ENCODE measurements at places on chromosomes 5 and 9. TPM values are rescaled to one million over a fixed set of nuclear protein-coding genes. Genes with fewer than 3 reads are reported as not detected.

The FIBCD1 gene
- 0.08 TPM for total RNA-seq

The PCDHA9 gene
- total RNA-seq = under 0.01 TPM

The TAL2 gene
- total RNA-seq = not detected

The ACER2 gene
- 0.82 TPM for total RNA-seq

The CCNO gene
- total RNA-seq = 0.34 TPM

DNA sequence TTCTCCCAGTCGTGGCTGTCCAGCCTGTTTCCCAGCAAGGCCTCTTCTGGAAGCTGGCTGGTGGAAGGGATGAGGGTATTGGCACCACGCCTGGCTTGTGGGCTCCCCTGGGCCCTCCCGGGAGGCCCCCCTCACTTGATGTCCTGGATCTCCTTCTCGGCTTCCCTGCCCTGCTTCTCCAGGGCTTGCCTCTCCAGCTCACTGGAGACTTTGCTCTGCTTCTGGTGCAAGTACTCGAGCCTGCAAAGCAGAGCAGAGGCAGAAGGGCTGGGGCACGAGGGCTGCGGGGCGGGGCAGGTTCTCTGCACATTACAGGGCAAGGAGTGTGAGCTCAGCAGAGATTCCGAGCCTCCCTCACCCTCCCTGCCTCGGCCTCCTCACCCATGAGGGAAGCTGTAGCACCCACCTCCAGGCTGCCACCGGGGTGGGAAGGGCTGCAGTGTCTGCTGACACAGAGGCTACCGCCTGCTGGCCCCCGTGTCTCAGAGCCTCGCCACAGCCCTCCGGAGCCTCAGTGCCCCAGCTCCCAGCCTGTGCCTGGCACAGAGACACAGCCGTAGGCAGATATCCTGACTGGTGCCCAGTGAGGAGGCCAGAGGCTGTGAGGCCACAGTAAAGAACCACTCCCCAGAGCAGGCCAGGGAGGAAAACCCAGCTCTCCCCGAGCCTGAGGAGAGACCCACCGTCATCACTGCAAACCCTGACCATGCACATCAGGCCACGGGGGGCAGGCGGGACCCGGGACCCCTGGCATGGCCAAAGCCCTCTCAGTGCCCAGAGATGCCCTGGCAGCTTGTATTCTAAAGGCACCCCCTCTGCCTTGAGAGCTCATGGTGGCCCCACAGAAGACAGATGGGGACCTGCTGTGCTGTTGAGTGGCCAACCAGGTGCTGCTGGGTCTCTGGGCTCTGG, 7.2 kb downstream of the SNAPC4 start:
- H3K27ac ChIP-seq = no peak overlapping the region
- H3K4me1 ChIP-seq = no peaks in the 10 kb centered on the region
- DNase-seq = no peak
- peaks cover 79% of the 10 kb centered on the region for H3K36me3 ChIP-seq
- no peak overlapping the region for H3K4me3 ChIP-seq

GRCh38 chr5:153952893-153953292, 85.8 kb downstream of the FAM114A2 start:
- no peaks in the 10 kb centered on the region for H3K36me3 ChIP-seq
- no peaks in the 10 kb centered on the region for H3K4me1 ChIP-seq
- H3K4me3 ChIP-seq = no peak overlapping the region
- no peak for DNase-seq

GRCh38 chr5:42109006-42109572, 184.0 kb downstream of the FBXO4 start:
- no peak overlapping the region for H3K4me3 ChIP-seq
- H3K27me3 ChIP-seq = no peaks in the 10 kb centered on the region
- no peaks in the 10 kb centered on the region for H3K36me3 ChIP-seq
- no peaks in the 10 kb centered on the region for H3K4me1 ChIP-seq

DNA sequence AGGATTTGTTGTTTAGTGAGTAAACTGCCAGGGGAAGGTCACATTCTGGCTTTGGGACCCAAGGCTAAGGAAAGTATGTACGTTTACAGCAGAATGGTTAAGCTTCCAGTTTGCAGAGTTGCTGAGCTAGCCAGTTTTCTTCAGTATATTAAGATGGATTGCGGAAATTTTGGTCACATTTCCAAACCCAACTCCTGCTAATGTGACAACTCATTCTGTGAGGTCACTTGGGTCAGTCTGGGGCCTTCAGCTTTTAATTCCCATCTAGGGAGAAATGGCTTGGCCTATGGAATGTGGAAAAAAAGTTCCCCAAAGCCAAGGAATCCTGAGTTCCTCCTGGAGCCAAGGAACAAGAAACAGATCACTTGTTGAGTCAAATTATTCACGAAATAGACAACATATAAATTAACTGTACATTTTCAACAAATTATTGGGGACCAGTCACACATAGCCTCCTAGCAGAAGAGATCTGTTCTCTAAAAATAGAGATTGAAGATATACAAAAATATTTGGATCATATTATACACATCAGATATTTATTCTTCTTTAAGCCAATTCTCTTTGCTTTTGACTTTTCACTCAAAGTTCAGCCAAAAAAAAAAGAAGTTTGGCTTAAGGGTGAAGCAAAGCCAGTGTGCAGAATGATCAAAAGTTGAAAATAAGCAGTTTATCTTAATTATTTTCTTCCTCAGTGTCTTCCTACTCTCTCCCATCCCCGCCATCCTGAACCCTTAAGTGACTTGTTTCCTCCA, 8.8 kb downstream of the KCNV2 start:
- DNase-seq = no peak
- H3K4me1 ChIP-seq = peaks cover 12% of the 10 kb centered on the region
- H3K36me3 ChIP-seq = no peaks in the 10 kb centered on the region
- no peaks in the 10 kb centered on the region for H3K27me3 ChIP-seq
- H3K4me3 ChIP-seq = no peak overlapping the region
- H3K27ac ChIP-seq = no peak overlapping the region

- H3K27me3 ChIP-seq = no peaks in the 10 kb centered on the region
- H3K27ac ChIP-seq = peak overlapping the region; percentile 14
- no peaks in the 10 kb centered on the region for H3K36me3 ChIP-seq
- no peak overlapping the region for H3K4me3 ChIP-seq
Observed at GRCh38 chr5:96051401-96051830, 89.8 kb upstream of the ELL2 start.

DNA sequence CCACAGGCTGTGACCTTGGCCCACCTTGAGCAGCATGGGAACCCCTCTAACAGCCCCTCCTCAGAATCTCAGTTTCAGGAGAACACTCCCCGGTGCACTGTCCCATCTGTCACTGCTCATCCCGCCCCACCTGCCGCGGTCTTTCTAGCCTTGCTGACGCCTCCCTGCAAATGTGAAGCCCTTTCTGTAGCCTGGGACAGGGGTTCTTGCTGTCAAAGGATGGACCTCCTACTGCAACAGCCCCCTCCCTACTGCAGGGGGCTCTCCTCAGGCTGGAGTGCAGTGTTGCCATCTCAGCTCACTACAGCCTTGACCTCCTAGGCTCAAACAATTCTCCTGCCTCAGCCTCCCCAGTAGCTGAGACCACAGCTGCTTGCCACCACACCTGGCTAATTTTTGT, 20.0 kb downstream of the OR2V1 start:
- H3K27me3 ChIP-seq = peaks cover 31% of the 10 kb centered on the region
- H3K4me1 ChIP-seq = no peaks in the 10 kb centered on the region
- no peak overlapping the region for H3K27ac ChIP-seq
- no peak overlapping the region for H3K4me3 ChIP-seq

- no peak within 1 kb of the TSS for H3K27ac ChIP-seq
- DNase-seq = no peak
- H3K4me1 ChIP-seq = peaks cover 29% of the 10 kb centered on the region
- peak within 1 kb of the TSS; percentile 82 for H3K4me3 ChIP-seq
- no peaks in the 10 kb centered on the region for H3K27me3 ChIP-seq
Observed at GRCh38 chr9:137222190-137223077, at the start of gene RNF208. RNF208 (minus strand) TSS chr9:137222240; CDS start chr9:137221212, 1,028 bp downstream.

- H3K27ac ChIP-seq = no peak overlapping the region
- no peaks in the 10 kb centered on the region for H3K27me3 ChIP-seq
- peaks cover 8% of the 10 kb centered on the region for H3K4me1 ChIP-seq
- no peaks in the 10 kb centered on the region for H3K36me3 ChIP-seq
Observed at GRCh38 chr9:129783516-129784361, 19.2 kb upstream of the TOR1B start.

GRCh38 chr9:81397481-81398381, 291.6 kb downstream of the TLE1 start:
- DNase-seq = no peak
- no peak overlapping the region for H3K27ac ChIP-seq
- no peaks in the 10 kb centered on the region for H3K27me3 ChIP-seq

DNA sequence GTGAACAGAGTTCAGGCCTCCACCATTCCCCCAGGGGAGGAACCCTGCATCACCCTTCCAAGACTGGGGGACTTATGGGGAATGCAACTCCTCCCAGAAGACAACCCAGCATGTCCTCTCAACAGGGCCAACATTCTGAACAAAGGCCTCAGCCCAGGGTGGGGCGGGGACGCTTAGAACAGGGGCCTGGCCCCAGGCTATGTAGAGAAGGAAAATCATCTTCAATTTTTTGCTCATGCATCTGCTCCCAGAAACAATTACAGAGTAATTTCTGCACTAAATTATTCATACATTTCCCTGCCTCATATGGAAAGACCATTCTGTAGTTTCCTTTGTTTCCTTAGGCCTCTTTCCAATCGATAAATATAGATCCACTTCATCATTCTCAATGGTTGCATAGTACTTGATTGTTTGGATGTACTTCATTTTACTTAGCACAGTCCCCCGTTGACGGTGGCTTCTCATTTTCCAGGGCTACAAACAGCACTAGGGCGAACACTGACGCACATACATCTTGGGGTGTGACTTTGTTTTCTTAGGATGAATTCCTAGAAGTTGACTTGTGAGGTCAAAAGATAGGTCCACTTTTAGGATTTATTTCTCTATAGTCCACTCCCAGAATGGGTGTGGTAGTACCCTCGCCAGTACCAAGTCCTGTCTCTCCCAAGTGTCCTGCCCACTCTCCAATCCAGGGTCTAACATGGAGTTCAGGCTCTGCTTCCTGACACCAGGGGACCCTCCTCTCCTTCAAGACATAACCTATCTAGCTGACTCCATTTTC, 27.2 kb upstream of the SMU1 start:
- no peak for DNase-seq
- no peak overlapping the region for H3K27ac ChIP-seq
- H3K36me3 ChIP-seq = no peaks in the 10 kb centered on the region
- no peaks in the 10 kb centered on the region for H3K27me3 ChIP-seq

- H3K27me3 ChIP-seq = no peaks in the 10 kb centered on the region
- peaks cover 4% of the 10 kb centered on the region for H3K4me1 ChIP-seq
- H3K4me3 ChIP-seq = no peak overlapping the region
- no peak overlapping the region for H3K27ac ChIP-seq
Observed at GRCh38 chr5:3139499-3139931, 388.0 kb upstream of the IRX2 start.

DNA sequence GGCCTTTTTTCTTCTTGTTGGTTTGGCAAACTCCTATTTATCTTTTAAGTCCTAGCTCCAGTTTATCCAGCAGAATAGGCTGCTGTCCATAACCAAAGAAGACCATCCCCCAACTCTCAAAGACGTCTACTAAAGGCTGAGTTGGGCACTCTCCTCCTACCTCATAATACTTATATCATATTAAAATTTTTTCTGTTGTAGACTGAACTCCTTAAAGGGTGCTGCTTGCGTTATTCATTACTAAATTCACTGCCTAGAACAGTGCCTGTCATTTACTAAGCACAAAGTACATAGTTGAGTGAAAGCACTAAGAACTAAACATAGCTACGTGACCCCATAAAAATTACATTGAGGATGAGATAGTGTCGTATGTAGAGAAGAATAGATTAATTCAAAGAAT, 21.7 kb downstream of the DCP2 start:
- DNase-seq = no peak
- no peak overlapping the region for H3K4me3 ChIP-seq
- H3K27me3 ChIP-seq = no peaks in the 10 kb centered on the region
- H3K4me1 ChIP-seq = peaks cover 9% of the 10 kb centered on the region
- H3K27ac ChIP-seq = no peak overlapping the region

- no peak overlapping the region for H3K4me3 ChIP-seq
- peaks cover 35% of the 10 kb centered on the region for H3K4me1 ChIP-seq
- no peaks in the 10 kb centered on the region for H3K27me3 ChIP-seq
- H3K36me3 ChIP-seq = peaks cover 4% of the 10 kb centered on the region
- no peak overlapping the region for H3K27ac ChIP-seq
Observed at GRCh38 chr9:121767171-121767769, 115.8 kb downstream of the DAB2IP start.

DNA sequence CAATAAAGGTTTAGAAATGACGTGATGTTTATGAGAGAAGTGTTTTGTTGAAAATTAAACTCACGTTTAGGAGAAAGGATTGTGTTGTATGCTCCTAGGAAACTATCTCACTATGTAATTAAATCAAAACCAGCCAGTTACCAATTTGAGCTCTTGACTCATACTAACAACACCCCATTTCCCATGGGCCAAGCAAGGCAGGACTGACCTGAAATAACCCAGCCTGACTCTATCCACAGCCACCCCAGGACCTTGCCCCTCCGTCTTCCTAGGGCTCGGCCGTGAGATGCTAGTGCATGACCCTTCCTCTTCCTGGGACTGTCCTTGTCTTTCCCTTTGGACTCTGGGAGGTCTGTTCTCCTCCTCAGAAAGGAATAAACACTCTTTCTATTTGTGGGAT, 16.4 kb downstream of the TLR4 start:
- H3K4me1 ChIP-seq = peaks cover 33% of the 10 kb centered on the region
- DNase-seq = no peak

- peaks cover 8% of the 10 kb centered on the region for H3K4me1 ChIP-seq
- H3K27ac ChIP-seq = no peak overlapping the region
- H3K27me3 ChIP-seq = no peaks in the 10 kb centered on the region
- no peak for DNase-seq
Observed at GRCh38 chr9:127458921-127459320, 7.6 kb downstream of the LRSAM1 start.

DNA sequence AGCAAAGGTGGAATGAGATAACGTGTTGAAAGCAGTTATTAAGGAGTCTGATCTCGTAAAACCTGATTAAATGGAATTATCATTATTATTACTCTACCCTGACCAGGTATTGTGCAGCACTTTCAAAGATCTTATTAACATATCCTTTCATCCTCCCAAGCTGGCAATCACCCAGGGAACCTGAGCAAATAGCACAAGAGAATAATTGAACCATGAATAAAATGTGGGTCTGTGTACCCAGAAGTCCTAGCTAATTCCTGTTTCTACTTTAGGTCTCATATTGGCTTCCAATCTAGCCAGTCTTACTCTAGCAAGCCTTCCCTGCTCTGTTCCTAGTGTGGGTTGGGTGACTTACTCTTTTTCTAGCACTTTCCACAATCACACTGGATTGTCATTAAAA, 162.2 kb upstream of the STK32A start:
- no peaks in the 10 kb centered on the region for H3K4me1 ChIP-seq
- no peaks in the 10 kb centered on the region for H3K36me3 ChIP-seq
- DNase-seq = no peak
- H3K27me3 ChIP-seq = no peaks in the 10 kb centered on the region
- H3K4me3 ChIP-seq = no peak overlapping the region
- H3K27ac ChIP-seq = no peak overlapping the region

DNA sequence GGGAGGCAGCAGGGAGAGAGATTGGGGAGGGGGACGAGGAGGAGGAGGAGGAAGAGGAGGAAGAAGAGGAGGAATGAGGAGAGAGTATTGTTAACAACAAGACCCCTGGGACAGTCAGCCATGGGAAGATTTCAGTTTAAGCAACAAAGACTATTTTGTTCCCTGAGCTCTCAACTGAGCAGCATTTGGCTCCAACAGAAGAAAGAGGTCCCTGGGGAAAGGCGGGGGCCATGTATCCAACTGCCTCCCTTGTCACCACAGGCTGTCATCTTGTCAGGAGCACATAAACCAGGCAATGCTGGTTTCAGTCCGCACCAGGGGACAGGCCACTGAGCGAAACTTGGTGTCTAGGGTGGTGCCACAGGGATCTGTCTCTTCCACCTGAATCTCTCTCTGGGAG, 316.1 kb downstream of the TLE1 start:
- H3K27me3 ChIP-seq = no peaks in the 10 kb centered on the region
- H3K4me1 ChIP-seq = no peaks in the 10 kb centered on the region
- H3K4me3 ChIP-seq = no peak overlapping the region
- DNase-seq = no peak
